ENCODE measurements at places on chromosomes 13 and 19. TPM values are rescaled to one million over a fixed set of nuclear protein-coding genes. Genes with fewer than 3 reads are reported as not detected.

GRCh38 chr19:19304186-19304965 is 15.9 kb downstream of the SUGP1 start:
- H3K27me3 ChIP-seq, result no peaks in the 10 kb centered on the region
- DNase-seq, result no peak
- no peaks in the 10 kb centered on the region for H3K4me1 ChIP-seq

- H3K27ac ChIP-seq, result no peak overlapping the region
- no peak overlapping the region for H3K4me3 ChIP-seq
- no peak for DNase-seq
- no peaks in the 10 kb centered on the region for H3K4me1 ChIP-seq
- H3K27me3 ChIP-seq, result no peaks in the 10 kb centered on the region
- H3K36me3 ChIP-seq, result no peaks in the 10 kb centered on the region
These were observed 369.9 kb downstream of the PCDH9 start for GRCh38 chr13:66859934-66860877.

DNA sequence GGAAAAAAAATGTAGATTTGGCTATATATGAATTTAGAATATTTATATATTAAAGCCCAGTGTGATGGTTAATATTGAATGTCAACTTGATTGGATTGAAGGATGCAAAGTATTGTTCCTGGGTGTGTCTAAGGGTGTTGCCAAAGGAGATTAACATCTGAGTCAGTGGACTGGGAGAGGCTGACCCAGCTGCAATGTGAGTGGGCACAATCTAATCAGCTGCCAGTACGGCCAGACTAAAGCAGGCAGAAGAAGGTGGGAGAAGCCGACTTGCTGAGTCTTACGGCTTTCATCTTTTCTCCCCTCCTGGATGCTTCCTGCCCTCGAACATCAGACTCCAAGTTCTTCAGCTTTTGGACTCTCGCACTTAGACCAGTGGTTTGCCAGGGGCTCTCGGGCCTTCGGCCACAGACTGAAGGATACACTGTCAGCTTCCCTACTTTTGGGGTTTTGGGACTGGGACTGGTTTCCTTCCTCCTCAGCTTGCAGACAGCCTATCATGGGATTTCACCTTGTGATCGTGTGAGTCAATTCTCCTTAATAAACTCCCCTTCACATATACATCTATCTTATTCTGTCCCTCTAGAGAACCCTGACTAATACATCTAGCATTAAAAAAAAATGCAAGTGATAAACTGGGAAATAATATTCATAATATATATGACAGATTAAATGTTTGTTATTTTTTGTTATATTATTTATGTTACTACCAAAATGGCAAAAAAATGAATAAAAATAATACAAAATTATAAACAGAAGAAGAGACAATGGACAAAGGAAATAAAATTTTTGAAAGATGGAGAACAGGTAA is 122.4 kb downstream of the DLEU7 start:
- no peaks in the 10 kb centered on the region for H3K4me1 ChIP-seq
- peak; percentile 56 for DNase-seq
- H3K27me3 ChIP-seq, result no peaks in the 10 kb centered on the region
- no peak overlapping the region for H3K27ac ChIP-seq

- H3K27me3 ChIP-seq, result no peaks in the 10 kb centered on the region
- H3K4me1 ChIP-seq, result no peaks in the 10 kb centered on the region
- no peak overlapping the region for H3K4me3 ChIP-seq
- no peak overlapping the region for H3K27ac ChIP-seq
- DNase-seq, result peak; percentile 20
- H3K36me3 ChIP-seq, result no peaks in the 10 kb centered on the region
These were observed 9.6 kb upstream of the ZC3H13 start for GRCh38 chr13:46062185-46062584.

Gene SPIB
- not detected for total RNA-seq

Data from fibroblast of lung (primary cell).